H7 (cell line): ENCODE measurements at places on chromosomes 11 and 22. TPM values are rescaled to one million over a fixed set of nuclear protein-coding genes. Genes with fewer than 3 reads are reported as not detected.
A peak's percentile ranks its signal among the peaks of the same experiment; 100 is the strongest.

DNA sequence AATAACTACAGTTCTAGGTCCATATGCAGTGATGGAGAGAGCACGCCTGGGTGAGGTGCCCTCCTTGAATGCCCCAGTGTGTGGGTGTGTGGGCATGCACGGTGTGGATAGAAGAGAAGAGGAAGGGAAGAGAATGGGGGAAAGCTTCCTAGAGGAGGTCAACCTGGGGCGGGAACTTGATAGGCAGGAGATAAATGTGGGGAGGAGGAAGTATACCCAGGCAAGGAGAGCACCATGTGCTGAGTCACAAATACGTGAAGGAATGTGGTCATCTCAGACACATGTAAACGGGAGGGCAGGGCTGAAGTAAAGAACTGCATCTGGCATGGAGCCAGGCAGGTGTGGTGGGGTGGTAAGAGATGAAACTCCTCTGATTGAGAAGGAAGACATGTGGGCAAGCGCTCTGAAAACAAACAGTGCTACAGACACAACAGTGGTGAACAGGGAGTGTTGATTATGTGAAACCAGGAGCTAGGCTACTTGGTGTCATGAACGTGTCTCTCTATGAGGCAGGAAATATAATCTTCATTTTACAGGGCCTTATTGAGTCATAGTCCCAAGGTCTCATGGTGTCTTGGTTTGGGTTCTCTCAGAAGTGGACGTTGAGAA lies 61.5 kb upstream of the EED start:
- DNase-seq = no peak

GRCh38 chr11:34395916-34396550 lies 38.2 kb upstream of the ABTB2 start:
- DNase-seq = no peak

Gene AHNAK
- total RNA-seq = 8.3 and 11.2 TPM in 2 replicates

DNA sequence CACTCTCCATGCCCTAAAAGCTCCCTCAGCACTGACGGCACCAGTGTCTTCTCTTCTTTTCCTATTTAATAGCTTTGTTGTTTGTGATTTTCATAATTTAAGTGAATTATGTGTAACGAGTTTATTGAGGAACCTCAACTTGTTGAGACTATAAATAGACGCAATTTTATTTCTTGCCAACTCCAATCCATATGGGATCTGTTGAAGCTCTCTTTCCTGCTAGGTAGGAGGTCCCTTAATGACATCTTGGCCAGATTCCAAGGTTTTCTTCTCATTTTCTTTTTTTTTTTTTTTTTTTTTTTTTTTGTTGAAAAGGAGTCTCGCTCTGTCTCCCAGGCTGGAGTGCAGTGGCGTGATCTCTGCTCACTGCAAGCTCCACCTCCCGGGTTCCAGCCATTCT lies 14.2 kb downstream of the RTL6 start:
- no peak for DNase-seq

Gene FXYD2
- total RNA-seq = 0.07 and 0.66 TPM in 2 replicates

DNA sequence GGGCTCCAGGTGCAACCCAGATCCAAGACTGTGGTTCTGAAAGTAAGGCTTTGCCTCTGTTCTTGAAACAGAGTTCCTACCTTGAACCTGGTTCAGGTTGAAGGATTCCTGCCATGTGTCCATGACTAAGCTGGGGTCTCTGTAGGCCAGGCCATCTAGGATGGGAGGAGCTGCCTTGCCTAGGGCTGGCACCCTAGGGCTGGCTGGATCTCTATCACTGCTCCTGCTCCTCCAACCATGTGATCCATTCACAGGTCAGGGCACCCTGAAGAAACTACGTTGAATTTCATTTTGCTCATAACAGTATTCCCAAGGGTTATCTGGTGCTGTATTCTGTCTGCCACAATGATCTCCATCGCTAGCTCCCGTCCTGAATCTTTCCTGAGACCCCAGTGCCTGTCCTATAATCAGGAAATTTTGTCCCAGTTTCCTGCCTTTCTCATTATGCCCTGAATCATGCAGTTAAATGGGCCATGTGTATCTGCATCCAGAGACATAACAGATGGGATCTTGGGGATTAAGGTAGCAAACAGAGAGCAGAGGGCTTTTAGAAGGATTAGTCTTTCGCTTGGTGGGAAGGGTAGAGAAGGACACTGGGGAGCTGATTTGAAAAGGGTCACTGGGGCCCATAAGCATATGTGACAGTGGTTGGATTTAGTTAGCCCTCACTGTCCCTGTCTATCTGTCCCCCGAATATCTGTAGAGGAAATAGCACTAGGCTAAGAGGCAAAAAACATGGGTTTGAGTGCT lies 98.2 kb upstream of the MTMR2 start:
- no peak for DNase-seq

DNA sequence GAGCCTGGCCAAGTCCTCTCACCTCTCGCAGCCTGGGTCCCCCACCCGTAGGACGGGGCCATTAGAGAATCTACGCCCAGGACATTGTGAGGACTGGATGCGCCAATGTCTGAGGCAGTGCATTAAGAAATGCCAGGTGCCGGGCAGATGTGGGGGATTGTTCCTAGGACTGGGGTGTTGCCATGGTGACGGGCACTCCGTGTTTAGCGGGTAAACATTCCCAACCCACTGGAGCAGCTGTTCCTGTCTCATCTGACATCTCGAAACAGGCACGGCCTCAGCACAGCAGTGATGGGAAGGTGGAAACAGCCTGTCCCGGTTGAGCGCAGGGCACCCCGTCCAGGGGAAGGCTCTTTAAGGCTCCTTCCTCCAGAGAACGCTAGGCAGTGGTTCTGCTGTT lies 99.6 kb upstream of the RTL6 start:
- DNase-seq = peak; percentile 57

Gene SH3BP1
- total RNA-seq = 30.0 and 35.2 TPM in 2 replicates

DNA sequence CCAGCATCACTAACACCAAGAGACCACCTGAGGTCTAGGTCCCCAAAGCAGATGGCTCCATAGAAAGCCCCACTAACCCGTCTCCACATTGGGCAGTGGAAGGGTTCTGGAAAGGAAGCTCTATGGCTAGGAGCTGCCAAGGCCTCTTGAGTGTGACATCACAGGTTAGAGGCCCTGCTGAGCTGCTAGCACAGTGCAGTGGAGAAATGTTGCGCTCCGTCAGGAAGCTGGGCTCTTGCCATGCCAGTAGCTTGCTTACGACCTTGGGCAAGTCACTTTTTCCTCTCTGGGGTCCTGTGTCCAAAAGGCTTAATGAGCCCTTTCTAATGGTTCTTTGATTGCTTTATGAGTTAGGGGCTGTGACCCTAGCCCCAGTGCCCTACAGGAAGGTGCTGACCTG lies 10.6 kb downstream of the PIK3IP1 start:
- no peak for DNase-seq

DNA sequence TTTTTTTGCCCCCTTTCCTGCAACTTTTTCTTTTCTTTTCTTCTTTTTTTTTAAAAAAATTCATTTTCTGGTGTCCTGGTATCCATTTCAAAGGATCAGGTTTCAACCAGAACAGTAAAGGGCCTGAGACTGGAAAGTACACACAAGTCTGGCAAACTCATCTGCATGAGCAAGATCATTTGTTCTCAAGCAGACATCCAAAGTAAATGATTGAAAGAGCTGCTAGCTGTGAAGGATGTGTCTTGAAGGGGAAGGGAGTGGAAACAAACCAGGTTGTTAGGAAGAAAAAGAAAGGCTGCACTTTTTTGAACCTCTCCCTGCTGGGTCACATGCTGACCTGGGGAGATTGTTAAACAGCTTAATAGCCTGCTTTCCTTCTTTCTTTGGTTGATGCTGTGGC lies 5.3 kb downstream of the YAP1 start:
- DNase-seq = peak; percentile 45
